Activated CD8-positive, alpha-beta memory T cell treated with anti-CD3 and anti-CD28 coated beads for 36 hours (primary cell): ENCODE measurements at places on chromosomes 6 and 20. TPM values are rescaled to one million over a fixed set of nuclear protein-coding genes. Genes with fewer than 3 reads are reported as not detected.

Gene GJA10
- not detected for total RNA-seq

Gene ZC3H12D
- 85.1 TPM for total RNA-seq

Gene ESR1
- total RNA-seq: 0.02 TPM

Gene RNF144B
- total RNA-seq: 0.36 TPM

Gene PACRG
- total RNA-seq: not detected

Gene ANKS1A
- 7.9 TPM for total RNA-seq

Gene PTCRA
- not detected for total RNA-seq

Gene TDRD6
- total RNA-seq: not detected

Gene ADGRF4
- not detected for total RNA-seq

Gene GINS1
- 35.2 TPM for total RNA-seq

Gene TCP1
- total RNA-seq: 621 TPM

Gene LY6G6D
- total RNA-seq: not detected

Gene SCUBE3
- 0.06 TPM for total RNA-seq

Gene HDAC2
- 119 TPM for total RNA-seq
